ENCODE measurements at places on chromosomes 16 and 17.
A peak's percentile ranks its signal among the peaks of the same experiment; 100 is the strongest.

GRCh38 chr17:50604513-50604912 lies 30.2 kb upstream of the ABCC3 start:
- DNase-seq = no peak

DNA sequence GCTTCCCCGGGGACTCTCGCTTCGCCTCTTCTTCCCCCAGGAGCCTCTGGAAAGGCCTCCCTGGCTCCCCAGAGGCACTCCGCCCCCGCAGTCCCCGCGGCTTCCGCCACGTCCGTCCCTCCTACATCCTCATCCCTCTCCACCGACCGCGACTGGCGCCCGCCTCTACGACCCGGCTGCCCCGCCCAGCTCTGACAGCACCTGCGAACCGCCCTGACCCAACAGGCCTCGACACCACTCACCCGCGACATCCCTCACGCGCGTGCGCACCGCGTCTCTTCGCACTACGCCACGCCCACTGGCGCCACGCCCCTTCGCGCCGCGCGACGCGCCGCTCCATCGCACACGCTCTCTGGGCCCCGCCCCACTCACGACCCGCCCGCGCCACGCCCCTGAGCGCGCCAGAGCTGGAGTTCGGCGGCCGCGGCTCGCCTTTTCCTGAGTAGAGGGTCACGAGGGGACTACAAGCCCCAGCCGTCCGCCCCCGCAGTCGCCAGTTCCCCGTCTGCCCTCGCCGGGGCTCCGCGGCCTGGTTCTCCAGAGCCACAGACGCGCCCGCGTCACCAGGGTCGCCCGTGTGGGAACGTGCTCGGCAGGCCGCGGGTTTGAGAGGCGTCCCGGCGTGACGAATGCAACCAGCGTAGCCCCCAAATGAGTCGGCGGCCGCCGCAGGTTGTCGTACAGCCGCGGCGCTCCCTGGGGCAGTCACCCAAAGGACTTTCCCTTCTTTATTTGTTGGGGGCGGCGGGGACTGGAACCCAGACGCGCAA lies 56.2 kb upstream of the LRRC37A3 start:
- peak; percentile 98 for DNase-seq

GRCh38 chr16:50326835-50327465 lies 41.8 kb downstream of the BRD7 start:
- DNase-seq = peak; percentile 60

DNA sequence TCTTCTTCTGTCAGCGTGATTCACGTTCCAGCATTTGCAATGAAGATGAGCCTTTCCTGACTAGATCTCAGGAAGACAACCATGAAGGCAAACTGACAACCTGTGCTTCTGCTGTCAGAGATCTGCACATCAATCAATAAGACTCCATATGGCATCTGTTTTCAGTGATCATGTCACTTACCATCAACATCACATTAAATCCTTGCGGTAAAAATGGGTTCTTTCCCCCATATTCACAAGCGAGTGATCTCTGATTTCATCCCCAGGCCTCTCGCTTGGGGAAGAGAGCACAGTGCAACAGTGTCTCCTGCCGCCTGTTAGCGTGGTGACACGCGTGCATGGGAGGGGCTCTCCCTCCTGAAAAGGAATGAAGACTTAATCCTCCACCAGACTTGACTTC lies 11.1 kb downstream of the NACA2 start:
- no peak for DNase-seq

- no peak for DNase-seq
Observed at GRCh38 chr17:79085154-79085920, 10.7 kb downstream of the ENGASE start.

DNA sequence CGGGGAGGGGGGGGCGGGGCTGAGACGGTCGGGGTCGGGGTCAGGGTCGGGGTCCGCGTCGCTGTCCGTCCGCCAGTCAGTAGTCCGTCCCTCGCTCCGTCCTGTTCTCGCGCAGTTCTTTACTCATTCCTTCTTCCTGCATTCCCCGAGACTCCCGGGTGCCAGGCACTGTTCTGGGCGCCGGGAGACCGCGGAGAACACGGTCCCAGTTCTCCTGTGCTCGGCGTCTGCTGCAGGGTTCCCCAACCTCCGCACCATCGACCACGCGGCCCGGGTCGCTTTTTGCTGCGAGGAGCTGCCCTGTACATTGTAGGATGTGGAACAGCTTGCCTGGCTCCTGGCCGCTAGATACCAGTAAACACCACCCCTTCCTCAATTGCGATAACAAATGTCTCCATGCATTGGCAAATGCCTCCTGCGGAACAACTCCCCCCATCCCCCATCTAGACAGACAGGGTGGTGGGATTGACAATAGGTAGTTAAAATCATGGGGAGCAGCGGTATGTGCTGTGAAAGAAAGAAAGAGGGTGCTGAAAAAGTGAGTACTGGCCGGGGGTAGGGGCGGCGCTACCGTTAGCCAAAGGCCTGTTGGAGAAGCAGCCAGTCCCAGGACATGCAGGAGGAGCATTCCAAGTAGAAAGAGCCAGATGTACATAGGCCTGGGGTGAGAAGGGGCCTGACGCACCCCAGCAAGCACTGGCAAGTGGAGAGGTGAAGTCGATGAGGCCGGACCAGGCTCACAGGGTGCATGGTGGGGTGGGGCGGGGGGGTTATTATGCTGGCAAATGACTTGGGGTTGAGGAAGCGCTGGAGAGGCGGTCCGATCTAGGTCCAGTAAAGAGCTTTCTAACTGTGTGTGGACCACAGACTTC lies 631 bp downstream of the TRAF7 start:
- no peak for DNase-seq

DNA sequence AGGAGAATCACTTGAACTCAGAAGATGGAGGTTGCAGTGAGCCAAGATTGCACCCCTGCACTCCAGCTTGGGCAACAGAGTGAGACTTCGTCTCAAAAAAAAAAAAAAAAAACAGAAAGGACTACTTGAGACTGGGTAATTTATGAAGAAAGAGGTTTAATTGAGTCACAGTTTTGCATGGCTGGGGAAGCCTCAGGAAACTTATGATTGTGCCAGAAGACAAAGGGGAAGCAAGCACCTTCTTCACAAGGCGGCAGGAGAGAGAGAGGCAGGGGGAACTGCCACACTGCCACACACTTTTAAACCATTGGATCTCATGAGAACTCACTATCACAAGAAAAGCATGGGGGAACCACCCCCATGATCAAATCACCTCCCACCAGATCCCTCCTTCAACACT lies 9.0 kb upstream of the MILR1 start:
- DNase-seq = no peak

- DNase-seq = no peak
Observed at GRCh38 chr16:12517310-12517694, 286.4 kb downstream of the CPPED1 start.

- DNase-seq = no peak
Observed at GRCh38 chr17:17151055-17151454, 55.1 kb downstream of the PLD6 start.

GRCh38 chr16:65672960-65673359 lies 551.1 kb upstream of the CDH11 start:
- no peak for DNase-seq

Measured in activated CD8-positive, alpha-beta memory T cell treated with anti-CD3 and anti-CD28 coated beads, Interleukin-2, amount 50 U/mL, for 4 hours (primary cell).